ENCODE measurements at places on chromosomes 12 and 14.

DNA sequence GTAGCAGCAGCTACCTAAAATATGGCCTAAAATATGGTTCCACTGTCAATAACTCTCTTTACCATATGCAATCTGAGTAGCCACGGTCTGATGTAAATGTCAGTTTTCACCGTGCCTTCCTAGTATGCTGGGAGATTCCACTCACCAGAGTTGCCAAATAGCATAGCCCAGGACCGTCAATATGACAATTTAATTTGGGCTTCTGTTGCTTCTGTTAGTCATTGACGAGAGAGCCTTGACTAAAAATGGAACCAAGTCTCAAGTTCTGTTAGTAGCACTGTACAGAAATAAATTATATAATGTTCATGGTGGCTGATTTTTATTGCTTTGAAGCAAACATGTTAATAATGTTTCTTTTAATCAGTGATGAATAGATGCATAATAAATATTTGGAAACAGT lies 348.4 kb downstream of the BCAT1 start:
- no peak for DNase-seq

DNA sequence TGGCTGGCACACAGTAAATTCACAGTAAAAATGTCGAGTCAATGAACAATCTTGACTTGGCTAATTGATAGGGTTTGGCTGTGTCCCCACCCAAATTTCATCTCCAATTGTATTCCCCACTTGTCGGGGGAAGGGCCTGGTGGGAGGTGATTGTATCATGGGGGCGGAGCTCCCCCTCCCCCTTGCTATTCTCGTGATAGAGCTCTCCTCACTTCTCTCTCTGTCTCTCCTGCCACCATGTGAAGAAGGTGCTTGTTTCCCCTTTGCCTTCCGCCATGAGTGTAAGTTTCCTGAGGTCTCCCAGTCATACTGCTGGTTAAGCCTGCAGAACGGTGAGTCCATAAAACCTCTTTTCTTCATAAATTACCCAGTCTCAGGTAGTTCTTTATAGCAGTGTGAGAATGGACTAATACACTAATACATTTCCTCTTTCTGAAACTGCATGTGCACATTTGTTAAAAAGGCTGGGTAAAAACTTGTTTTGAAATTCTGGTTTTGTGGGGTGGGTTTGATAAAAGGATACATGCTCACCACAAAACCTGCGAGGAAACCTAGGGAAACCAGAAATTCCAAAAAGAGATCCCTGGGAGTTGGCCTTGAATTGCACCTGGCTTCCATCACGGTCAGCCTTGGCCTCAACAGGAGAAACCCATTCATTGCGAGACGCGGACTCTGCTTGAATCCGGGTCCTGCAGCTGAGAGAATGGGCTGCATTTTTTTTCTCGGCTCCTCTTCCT lies 16.2 kb upstream of the MYL2 start:
- DNase-seq: no peak

GRCh38 chr14:34688470-34689206 lies 25.8 kb downstream of the CFL2 start:
- no peak for DNase-seq

DNA sequence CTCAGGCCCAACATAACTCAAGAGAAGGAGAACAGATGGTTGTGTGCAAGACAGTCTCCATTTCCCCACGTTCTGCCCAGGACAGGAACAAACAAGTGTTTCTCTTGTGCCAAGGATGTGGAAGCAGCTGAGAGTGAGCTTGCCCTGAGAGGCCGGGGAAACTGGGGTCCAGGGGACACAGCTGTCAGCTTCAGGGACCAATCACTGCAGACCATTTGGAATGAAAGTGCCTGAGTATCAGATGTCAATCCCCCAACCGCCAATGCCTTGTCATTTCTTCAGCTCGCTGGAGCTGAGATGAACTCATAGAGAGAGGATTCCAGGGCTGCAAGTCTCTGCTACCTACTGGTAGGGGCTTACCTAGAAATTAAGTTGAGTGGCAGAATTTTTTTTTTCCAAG lies 71.9 kb upstream of the METAP2 start:
- no peak for DNase-seq

DNA sequence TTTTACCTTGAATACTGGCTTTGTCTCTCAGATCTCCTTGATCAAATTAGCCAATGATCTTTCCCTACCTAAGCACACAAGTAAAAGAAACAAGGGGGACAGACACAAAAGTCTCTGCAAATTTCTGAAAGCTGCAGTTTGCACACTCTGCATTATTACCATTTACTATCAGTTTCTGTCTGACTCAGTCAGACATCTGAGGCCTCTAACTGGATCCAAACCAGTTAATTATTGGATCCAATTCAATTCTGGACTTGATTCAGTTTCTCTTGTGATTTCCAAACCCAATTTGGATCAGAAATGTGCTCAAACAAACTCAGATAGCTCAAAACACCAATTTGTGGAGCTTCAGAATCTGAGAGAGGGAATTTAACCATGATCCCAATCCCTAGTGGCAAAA lies 16.6 kb downstream of the SSTR1 start:
- no peak for DNase-seq

DNA sequence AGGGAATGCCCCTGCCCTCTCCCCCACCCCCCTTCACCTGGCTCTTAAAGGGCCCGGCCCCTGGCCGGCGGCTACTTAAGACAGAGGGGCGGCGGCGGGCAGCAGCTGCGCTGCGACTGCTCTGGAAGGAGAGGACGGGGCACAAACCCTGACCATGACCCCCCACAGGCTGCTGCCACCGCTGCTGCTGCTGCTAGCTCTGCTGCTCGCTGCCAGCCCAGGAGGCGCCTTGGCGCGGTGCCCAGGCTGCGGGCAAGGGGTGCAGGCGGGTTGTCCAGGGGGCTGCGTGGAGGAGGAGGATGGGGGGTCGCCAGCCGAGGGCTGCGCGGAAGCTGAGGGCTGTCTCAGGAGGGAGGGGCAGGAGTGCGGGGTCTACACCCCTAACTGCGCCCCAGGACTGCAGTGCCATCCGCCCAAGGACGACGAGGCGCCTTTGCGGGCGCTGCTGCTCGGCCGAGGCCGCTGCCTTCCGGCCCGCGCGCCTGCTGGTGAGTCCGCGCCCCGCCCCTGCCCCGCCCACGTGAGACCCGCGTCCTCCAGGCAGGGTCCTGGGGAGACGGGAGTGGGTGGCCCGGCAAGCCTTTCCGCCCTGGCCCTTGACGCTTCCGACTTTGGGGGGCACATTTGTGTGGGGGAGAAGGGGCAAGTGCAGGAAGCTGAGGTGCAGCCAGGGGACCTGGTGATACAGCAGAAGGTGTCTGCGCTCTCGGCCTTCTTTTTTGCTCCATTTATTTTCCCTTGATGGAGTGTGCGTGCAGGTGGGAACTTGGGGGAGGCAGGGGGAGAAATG lies at the start of gene IGFBP6:
Gene IGFBP6, plus strand, starts transcription at position 104 of the 790 bp plus-strand sequence. Its CDS starts 51 bp downstream, at position 155.
- DNase-seq: peak; percentile 82

GRCh38 chr12:87427770-87428169 lies 601.4 kb downstream of the C12orf50 start:
- no peak for DNase-seq

DNA sequence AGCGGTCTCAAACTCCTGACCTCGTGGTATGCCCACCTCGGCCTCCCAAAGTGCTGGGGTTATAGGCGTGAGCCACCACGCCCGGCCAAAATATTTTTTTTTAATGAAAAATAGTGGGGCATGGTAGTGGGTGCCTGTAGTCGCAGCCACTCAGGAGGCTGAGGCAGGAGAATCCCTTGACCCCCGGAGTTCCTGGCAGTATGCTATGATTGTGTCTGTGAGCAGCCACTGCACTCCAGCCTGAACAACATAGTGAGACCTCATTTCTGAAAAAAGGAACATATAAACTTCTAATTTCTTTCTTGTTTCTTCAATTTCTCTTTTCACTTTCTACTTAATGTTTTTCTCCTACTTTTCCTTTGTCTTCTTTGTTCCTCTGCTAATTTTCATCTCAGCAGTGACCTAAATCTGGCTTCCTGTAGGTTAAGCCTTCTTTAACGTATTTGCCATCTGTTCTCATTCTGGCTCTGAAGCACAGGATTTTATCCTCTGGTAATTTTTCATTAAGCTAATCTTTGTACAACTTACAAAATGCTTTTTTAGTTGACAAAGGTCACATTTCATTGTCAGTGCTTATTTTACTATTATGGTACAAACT lies 4.5 kb upstream of the RPGRIP1 start:
- no peak for DNase-seq

DNA sequence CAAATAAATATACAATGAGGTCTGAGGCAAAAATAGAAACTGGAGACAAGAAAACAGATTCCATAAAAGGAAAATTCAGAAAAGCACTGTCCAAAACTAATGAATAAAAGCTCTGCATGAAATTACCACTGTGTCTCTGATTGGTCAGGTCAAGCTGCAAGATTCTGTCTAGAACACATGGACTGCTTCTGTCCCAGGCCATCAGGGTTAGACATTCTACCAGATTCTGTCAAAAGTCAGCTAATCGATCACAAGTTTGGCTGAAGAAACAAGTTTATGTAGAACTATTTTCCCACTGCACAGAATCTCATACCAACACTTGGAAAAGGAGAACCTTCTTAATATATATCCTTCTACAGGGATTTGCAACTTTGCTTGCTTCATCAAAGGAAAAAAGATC lies 223.0 kb downstream of the ITPR2 start:
- DNase-seq: no peak

- peak; percentile 8 for DNase-seq
These were observed 9.2 kb downstream of the MLH3 start for GRCh38 chr14:75042035-75042434.

- DNase-seq: no peak
These were observed 677.2 kb downstream of the AACS start for GRCh38 chr12:125742413-125742812.

GRCh38 chr14:51636109-51636508 lies 15.6 kb upstream of the FRMD6 start:
- no peak for DNase-seq

GRCh38 chr14:92591346-92591745 lies 77.8 kb downstream of the RIN3 start:
- no peak for DNase-seq

GRCh38 chr12:51270067-51270950 lies at the start of gene SMAGP:
Gene SMAGP, minus strand, starts transcription at chr12:51270415. Its CDS starts 1,137 bp downstream, at chr12:51269278.
- peak; percentile 77 for DNase-seq

DNA sequence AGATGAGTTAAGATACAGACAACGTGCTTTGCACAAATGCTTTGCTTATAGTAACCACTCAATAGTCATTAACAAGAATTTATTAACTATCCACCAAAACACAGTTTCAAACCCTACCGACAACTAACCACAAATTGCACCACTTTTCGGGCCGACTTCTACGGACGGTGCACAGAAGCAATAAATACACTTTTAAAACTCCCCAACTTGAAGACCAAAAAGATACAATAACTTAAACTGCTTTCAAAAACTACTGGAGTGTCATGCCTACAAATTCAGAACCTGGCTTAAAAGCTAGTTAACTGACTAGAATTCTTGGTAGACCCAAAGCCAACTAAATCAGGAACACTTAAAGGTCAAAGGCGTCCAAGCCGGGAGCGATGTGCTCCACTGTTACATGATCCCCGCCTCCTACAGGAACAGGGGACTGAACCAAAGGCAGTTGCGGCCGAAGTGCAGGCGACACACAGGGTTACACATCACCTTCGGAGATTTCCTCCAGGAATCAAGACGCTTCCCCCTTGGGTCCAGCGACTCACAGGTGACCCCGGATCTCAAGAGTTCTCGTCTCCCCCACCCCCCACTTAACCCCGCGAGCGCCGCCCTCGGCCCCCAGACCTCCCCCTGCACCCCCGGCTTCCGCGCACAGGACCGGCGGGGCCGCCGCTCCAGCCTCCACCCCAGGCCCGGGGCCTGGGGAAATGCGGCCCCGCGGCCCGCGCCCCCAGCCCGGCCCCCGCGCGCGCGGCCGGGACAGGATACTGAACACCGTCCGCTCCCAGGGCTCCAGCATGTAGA lies 507 bp downstream of the SPTSSA start:
- peak; percentile 52 for DNase-seq

DNA sequence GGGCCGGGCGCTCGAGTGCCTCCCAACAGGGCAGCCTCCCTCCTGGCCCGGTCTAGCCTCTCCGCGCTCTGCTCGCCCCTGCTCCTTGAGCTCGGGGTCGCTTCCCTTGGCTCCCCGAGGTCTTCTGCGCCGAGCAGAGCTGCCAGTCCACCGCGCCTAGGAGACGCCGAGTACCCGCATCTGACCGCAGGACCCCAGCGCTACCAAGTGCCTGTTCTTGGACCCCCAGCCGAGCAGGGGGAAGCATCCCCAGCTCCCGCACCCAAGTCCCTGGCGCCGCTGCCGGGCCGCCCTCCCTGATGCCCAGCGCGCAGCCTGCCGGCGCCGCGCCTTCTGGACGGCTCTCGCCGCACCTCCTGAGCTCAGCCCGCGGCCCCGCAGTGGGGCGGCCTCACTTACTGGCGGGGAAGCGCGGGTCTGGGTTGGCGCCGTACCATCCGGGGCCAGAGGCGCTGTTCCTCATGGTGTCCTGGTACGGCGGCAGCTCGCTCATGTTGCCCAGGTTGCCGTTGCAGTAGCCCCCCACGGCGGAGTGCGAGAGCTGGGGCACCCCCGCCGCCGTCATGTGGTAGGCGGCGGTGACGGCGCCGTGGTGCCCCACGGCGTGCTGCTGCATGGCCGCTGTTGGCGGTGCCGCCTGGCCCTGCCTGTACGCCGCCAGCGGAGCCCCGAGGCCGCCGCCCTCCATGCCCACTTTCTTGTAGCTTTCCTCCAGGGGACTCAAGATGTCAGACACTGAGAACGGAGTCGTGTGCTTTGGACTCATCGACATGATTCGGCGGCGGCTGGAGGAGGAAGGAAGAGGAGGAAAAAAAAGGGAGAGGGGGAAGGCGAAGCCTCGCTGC lies 1.2 kb downstream of the NKX2-1 start:
- no peak for DNase-seq

DNA sequence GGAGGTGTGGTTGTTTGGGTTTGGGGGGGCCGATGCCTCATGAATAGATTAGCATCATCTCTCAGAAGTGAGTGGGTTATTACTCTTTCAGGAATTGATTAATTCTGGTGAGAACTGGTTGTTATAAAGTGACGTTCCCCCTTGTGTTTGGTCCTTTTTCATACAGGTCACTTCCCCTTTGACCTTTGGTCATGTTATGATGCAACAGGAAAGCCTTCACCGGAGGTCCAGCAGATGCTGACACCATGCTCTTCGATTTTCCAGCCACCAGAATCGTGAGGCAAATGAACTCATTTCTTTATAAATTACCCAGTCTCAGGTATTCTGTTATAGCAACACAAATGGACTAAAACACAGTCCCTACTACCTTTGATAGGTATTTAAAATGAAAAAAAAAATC lies 439.4 kb downstream of the NELL2 start:
- DNase-seq: no peak

- DNase-seq: no peak
These were observed 188.0 kb downstream of the MON2 start for GRCh38 chr12:62654326-62655241.

DNA sequence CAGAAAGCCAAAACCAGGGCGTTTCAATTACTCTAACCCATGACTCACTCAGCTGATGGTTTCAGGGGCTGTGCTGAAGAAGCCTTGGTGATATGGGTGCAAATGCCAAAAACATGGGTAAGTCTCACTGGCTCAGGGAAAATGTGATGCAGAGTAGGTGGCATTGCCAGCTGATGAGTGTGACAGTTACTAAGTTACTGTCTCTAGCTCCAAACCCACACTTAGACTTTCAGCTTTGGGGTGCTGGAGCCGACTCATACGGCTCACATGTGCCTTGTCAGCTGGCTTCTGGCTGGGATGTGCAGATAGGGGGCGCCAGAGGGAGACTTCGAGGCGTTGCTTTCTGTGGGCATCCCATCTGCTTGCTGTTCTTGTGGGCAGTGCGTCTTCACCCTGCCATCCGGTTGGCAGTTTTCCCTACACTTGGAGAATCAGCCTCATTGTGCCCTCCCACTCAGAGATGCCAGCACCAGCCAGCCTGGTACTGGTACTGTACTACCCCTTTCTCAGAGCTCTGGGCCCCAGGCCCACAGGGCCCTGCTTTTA lies 11.1 kb upstream of the KRT7 start:
- DNase-seq: peak; percentile 95

All from ACHN (cell line).